G401 (cell line): ENCODE measurements at places on chromosomes 5 and 9.
A peak's percentile ranks its signal among the peaks of the same experiment; 100 is the strongest.

- DNase-seq = no peak
Observed at GRCh38 chr5:28557114-28557513, 1518.7 kb upstream of the CDH9 start.

DNA sequence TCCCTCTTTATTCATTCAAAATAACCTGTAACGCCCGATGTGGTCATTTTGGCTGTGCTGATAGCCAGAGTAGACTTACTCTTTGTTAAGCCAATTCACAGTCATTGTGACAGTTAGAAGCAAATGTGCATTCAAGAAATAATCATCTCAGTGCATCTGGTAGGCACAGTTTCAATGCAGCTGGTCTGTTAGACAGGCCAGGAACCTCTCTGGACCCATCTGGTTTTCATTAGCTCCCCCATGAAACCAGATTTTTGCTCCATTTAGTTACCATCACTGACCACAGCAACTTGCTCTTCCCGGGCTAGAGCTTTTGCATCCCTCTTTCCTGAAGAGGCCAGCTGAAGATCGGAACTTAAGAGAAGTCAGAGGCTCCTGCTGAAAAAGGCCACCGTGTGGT lies 284.2 kb downstream of the NSG2 start:
- DNase-seq = no peak

DNA sequence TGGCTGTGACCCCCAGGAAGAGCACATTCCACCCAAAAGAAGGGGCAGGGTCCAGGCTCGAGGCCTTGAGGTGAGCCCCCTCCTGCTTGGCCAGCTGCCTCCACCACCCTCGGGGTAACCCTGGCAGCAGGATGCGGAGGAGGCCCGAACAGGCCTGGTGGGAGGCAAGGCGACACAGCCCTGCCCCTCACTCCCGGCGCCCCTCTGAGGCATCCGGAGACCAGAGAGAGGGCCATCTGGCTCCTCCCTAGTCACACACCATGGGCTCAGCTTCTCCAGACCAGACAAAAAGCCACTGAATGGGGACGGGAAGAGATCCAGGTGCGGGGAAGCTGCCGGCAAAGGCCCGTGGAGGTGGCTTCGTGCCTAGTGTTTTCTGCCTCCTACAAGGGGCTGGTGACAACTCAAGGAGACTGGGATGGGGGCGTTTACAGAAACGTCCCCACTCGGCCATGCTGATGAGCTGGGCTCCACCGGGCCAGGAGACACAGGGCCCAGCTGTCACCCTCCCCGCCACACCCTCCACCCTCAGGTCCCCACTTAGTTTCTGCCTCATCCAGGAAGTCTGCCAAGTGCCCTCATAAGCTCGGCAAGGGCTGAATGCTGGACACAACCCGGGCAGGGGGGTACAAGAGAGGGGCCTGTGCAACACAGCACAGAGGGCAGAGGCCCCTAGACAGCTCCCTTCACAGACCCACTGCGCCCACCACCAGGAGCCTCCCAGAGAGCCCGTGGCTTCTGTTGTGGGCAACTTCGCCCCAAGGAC lies 41.9 kb downstream of the NACC2 start:
- DNase-seq = peak; percentile 77

GRCh38 chr5:135391116-135391868 lies 7.7 kb downstream of the MACROH2A1 start:
- DNase-seq = no peak

DNA sequence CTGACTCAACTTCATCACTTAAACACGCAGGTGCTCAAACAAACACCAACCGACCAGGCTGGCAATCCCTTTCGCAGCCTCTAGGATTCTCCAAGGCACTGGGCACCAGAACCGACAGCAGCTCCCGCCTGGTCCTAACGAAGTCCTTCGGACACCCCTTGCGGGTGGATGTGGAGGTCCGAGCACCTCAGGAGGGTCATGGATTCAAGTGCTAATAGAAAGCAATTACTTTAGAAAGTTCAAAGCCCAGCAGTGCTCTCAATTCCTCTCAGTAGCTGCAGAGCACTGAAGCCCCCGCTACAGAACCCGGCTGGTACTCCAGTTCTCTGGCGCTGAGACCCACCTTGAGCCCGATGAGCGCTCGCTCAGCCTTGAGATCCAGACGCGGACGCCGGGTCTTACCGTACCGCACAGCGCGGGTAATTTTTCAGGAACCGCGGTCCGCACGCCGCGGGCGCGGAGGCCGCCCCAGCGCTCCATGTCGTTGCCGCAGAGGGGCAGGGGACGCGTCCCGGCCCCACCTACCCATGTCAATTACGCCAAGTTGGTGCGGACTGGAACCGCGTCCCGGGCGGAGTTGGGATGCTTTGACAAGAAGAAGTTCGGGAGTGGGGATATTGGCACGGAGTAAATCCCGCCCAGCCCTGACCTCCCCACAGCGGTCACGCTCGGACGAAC lies 638 bp downstream of the MARCHF3 start:
- DNase-seq = peak; percentile 70

DNA sequence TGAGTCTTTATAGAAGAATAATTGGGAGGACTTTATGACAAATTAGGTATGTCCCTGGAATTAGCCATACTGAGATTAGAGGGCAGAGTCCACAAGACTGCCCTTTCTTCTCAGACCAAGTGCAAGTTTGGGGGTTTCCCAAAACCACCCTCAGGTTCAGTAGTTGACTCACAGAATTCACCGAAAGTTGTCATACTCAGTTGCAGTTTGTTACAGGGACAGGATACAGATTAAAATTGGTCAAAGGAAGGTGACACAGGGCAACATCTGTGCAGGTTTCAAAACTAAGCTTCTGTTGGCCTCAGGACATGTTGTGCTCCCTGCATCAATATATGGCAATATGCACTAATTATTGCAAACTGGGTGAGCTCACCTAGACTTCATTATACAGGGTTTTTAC lies 3.8 kb downstream of the RANBP17 start:
- DNase-seq = no peak

- no peak for DNase-seq
Observed at GRCh38 chr5:98556712-98557111, 216.8 kb upstream of the RGMB start.

DNA sequence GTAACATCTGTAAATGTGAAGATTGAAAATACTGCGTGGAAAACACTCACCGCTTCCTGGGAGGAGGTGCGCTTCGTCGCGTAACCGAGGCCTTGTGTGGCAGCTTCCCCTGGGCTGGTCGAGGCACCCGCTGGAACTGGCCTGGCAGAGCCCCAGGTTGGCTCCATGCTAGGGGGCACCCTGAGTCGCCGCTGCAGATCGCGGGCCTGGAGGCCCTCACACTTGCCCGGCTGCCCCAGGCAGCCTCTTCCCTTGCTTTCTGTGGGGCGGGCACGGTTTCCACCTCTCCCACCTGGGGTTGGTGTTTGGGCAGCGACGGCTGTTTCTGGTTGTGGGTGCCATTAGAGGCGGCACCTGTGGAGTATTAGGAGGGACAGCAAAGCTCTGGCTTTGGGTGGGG lies 852 bp downstream of the ZNF354C start:
- peak; percentile 1 for DNase-seq

- DNase-seq = no peak
Observed at GRCh38 chr9:112382501-112383364, 2.8 kb downstream of the HSDL2 start.

DNA sequence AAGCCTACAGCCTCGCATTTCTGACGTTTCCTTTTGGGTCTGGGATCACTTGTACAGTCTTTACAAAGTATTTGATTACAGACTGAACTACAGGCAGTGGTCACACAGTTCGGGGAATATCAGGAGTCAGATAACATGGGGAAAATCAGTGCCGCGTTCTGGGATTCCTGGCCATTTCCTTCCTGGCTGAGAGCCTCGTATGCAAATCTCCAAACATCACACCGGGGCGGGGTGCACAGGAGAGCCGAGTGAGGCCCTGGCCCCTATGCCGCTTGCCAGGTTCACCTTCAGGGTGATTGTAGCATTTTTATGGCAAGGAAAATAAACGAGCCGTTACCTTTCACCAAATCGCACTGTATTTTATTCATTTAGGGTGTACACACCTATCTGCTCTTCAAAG lies 29.6 kb upstream of the SLC9A3 start:
- DNase-seq = peak; percentile 42

DNA sequence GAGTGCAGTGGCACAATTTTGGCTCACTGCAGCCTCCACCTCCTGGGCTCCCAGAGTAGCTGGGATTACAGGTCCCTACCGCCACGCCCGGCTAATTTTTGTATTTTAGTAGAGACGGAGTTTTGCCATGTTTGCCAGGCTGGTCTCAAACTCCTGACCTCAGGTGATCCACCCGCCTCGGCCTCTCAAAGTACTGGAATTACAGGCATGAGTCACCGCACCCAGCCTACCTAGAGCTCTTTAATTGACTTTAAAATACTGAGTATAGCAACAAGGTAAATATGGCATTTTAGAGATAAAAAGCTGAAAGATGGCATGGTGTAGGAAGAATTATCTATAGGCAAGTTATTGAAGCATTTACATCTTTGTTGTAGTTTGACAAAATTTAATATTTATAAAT lies 21.0 kb downstream of the APC start:
- DNase-seq = no peak
